Mesothelial cell of epicardium (in vitro differentiated cells): ENCODE measurements at places on chromosomes 3 and 15. TPM values are rescaled to one million over a fixed set of nuclear protein-coding genes. Genes with fewer than 3 reads are reported as not detected.

DNA sequence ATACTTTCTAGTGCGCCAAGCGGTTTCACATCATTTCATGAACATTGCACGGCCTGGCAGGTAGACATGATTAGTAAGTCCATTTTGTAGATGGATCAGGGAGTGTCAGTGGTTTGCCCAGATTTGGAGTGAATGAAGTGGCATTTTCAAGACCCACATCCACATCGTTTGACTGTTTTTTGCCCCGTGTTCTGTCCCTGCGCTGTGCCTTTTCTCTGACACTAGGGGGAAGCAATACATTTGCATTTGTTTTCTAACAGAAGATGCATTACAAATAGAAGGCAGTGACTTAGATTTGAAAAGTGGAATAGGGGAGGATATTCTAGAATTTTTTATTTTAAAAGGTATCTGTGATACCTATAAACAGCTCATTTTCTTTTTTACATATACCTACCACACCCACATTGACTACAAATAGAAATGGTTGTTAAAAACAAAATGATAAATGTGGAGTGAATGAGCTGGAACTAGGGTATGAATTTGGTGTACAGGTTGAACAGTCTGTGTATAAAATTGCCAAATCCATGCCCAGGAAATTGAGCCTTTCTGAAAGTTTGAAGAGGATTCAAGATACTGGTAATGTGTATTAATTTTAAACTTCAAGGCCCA, 98.0 kb downstream of the USP13 start:
- DNase-seq = no peak
- H3K4me1 ChIP-seq = no peaks in the 10 kb centered on the region
- H3K27ac ChIP-seq = no peak overlapping the region
- peaks cover 6% of the 10 kb centered on the region for H3K36me3 ChIP-seq
- H3K27me3 ChIP-seq = no peaks in the 10 kb centered on the region
- H3K4me3 ChIP-seq = no peak overlapping the region

- H3K36me3 ChIP-seq = no peaks in the 10 kb centered on the region
- H3K27ac ChIP-seq = no peak overlapping the region
- no peak for DNase-seq
- H3K4me1 ChIP-seq = no peaks in the 10 kb centered on the region
- H3K27me3 ChIP-seq = peaks cover 18% of the 10 kb centered on the region
Measured at GRCh38 chr3:14516738-14517345, 23.3 kb downstream of the GRIP2 start.

GRCh38 chr3:148372206-148372875, 325.4 kb upstream of the AGTR1 start:
- H3K27me3 ChIP-seq = no peaks in the 10 kb centered on the region
- H3K27ac ChIP-seq = no peak overlapping the region
- DNase-seq = no peak
- no peaks in the 10 kb centered on the region for H3K4me1 ChIP-seq

The VEPH1 gene
- total RNA-seq = 7.2 to 10.2 TPM (median 7.9 TPM) in 3 replicates

DNA sequence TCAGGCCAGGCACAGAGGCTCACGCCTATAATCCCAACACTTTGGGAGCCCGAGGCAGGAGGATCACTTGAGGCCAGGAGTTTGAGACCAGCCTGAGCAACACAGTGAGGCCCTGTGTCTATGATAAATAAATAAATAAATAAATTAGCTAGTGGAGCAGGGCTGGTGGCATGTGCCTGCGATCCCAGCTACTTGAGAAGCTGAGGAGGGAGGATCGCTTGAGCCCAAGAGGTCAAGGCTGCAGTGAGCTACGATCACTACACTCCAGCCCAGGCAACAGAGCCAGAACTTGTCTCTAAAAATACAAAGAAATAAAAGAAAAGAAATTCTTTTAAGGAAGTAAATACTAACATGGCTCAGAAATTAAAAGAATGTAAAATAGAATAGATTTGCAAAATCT, 91.8 kb downstream of the LIPC start:
- no peaks in the 10 kb centered on the region for H3K27me3 ChIP-seq
- peaks cover 38% of the 10 kb centered on the region for H3K4me1 ChIP-seq
- no peak for DNase-seq
- no peaks in the 10 kb centered on the region for H3K36me3 ChIP-seq
- H3K27ac ChIP-seq = no peak overlapping the region

DNA sequence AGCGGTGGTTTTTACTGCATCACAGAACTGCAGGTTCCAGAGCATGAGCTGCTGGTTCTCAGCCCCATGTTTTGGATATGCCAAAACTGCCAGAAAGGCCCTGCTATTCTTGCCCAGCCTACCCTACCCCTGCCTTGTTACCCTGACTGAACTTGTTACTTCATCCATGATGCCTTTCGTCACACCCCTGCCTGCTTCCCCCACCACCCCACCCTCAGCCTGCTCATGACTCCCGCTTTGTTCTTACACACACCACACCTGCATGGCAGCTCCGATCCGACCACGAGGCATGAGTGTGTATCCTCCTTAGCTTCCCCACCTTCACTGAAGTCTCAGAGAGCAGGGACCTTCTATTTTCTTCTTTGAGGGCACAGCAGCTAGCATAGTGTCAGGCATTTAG, 5.1 kb upstream of the TM4SF1 start:
- peaks cover 59% of the 10 kb centered on the region for H3K4me1 ChIP-seq
- no peak for DNase-seq
- H3K4me3 ChIP-seq = no peak overlapping the region
- H3K36me3 ChIP-seq = peaks cover 8% of the 10 kb centered on the region
- no peaks in the 10 kb centered on the region for H3K27me3 ChIP-seq
- peak overlapping the region; percentile 72 for H3K27ac ChIP-seq

DNA sequence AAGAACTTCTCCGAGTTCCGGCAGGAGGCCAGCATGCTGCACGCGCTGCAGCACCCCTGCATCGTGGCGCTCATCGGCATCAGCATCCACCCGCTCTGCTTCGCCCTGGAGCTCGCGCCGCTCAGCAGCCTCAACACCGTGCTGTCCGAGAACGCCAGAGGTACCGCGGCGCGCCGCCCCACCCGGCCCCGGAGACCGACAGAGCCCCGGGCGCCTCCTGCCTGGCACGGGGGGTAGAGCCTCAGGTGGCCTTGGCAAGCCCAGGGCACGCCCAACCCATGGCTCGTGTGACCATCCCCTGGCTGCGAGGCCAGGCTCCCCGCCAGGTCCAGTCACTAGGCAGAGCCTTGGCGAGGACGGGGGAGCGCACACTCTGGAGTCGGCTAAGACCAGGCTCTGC, 134.1 kb downstream of the LRRK1 start:
- H3K27me3 ChIP-seq = no peaks in the 10 kb centered on the region
- DNase-seq = no peak
- peaks cover 1% of the 10 kb centered on the region for H3K4me1 ChIP-seq
- H3K27ac ChIP-seq = no peak overlapping the region
- H3K36me3 ChIP-seq = no peaks in the 10 kb centered on the region
- no peak overlapping the region for H3K4me3 ChIP-seq

DNA sequence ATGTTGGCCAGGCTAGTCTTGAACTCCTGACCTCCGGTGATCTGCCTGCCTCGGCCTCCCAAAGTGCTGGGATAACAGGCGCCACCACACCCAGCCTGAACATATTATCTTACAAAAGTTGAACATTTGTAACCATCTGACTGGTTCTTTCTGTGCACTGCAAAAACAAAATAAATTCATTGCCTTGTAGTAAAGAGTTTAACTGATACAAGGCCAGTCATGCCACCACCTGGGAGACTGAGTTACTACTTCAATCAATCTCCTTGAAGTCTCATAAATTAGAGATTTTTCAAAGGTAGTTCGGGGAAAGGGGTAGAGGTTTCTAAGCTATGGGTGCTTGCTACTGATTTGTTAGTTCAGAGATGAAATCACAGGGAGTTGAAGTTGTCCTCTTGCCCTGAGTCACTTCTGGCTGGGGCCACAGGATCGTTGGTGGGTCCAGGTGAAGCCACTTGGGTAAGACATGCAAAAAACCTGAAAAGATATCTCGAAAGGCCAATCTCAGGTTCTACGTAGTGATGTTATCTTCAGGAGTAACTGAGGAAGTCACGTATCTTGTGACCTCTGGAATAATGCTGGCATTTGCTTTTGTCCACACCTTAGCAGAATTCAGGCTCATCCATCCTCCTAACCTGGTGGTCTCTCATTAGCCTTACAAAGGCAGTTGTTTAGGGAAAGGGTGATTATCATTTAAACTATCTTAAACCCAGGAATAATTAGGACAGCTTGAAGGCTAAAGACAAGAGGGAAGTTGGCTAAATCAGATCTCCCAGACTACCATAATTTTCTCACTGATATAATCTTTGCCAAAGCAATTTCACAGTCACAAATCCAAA, 33.7 kb downstream of the ZBTB11 start:
- H3K36me3 ChIP-seq = peaks cover 5% of the 10 kb centered on the region
- H3K4me1 ChIP-seq = peaks cover 8% of the 10 kb centered on the region
- H3K27me3 ChIP-seq = no peaks in the 10 kb centered on the region
- no peak overlapping the region for H3K27ac ChIP-seq
- no peak overlapping the region for H3K4me3 ChIP-seq

DNA sequence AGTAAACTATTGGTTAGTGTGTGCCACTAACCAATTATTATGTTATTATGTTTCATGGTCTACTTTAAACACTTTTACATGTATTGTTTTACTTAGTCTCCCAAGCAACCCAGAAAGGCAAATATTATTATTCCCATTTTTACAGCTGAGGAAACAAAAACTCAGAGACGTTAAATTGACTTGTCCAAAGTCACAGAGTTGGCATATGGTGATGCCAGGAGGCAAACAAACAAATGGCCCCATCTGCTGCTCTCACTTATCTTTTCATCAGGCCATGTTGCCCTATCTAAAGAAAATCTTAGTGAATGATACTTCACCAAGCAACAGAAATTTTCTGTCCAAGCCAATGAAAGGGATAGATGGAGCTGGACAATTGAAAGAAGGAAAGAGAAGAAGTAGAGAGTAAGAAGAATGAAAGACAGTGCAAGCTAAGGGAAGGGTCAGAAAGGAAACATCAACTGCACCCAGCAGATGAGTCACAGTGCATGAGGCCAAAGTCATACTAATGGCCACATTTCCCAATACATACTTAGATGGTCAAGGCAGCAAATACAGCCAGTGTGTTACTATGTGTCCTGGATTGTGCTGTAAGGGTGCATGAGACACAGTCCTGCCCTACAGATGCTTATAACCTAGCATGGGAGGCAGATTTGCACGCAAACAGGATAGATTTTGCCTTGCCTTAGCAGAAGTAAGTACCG, 266.9 kb downstream of the KCNMB2 start:
- peaks cover 15% of the 10 kb centered on the region for H3K4me1 ChIP-seq
- H3K4me3 ChIP-seq = no peak overlapping the region
- H3K27ac ChIP-seq = no peak overlapping the region
- DNase-seq = no peak
- H3K36me3 ChIP-seq = peaks cover 3% of the 10 kb centered on the region

GRCh38 chr15:68816795-68817303, 3.8 kb downstream of the ANP32A start:
- no peaks in the 10 kb centered on the region for H3K36me3 ChIP-seq
- no peaks in the 10 kb centered on the region for H3K27me3 ChIP-seq
- H3K4me1 ChIP-seq = peaks cover 47% of the 10 kb centered on the region

- peaks cover 37% of the 10 kb centered on the region for H3K27me3 ChIP-seq
- H3K4me1 ChIP-seq = no peaks in the 10 kb centered on the region
- no peak for DNase-seq
- no peak overlapping the region for H3K4me3 ChIP-seq
Measured at GRCh38 chr15:91880373-91880772, 26.9 kb downstream of the SLCO3A1 start.
